ENCODE measurements at places on chromosomes 7 and 10. TPM values are rescaled to one million over a fixed set of nuclear protein-coding genes. Genes with fewer than 3 reads are reported as not detected.

The BLVRA gene
- total RNA-seq: 44.8 TPM

The OR6B1 gene
- total RNA-seq: not detected

The WDR37 gene
- total RNA-seq: 28.2 TPM

The TMEM26 gene
- total RNA-seq: 0.30 TPM

The DLX6 gene
- not detected for total RNA-seq

The NAT16 gene
- not detected for total RNA-seq

The GJD4 gene
- total RNA-seq: not detected

DNA sequence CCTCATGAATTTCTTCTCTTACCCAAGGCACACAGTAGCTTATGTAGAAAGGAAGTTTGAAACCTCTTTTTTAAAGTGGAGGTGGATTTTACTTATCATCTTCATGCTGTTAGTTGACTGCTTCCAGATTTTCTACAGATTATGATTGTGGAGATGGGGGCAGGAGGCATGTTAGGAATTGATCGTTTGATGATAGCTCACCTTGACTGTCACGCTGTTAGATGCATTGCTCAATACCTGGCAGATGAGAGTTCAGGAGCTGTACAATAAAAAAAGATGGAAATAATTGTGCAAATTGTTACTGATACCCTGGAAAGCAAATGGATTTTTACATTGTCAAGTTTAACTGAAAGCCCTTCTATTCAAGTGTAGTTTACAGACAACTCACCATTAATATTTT is 340.3 kb downstream of the PLXDC2 start:
- no peaks in the 10 kb centered on the region for H3K4me1 ChIP-seq
- no peak for DNase-seq
- no peaks in the 10 kb centered on the region for H3K36me3 ChIP-seq
- no peaks in the 10 kb centered on the region for H3K27me3 ChIP-seq

DNA sequence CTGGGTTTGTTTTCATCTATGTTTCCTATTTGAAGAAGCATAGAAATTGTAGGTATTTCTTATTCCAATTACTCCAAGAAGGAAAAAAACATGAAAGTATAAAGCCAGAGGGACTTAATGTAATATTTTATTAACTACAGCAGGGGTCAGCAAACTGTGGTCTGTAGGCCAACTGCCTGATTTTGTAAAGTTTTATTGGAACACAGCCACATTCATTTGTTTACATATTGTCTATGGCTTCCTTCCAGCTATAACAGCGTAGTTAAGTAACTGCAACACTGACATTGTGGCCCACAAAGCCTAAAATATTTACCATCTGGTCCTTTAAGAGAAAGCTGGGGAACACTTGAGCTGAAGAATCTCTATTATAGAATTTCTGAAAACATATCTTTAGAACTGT is 306.2 kb downstream of the BICC1 start:
- H3K36me3 ChIP-seq: no peaks in the 10 kb centered on the region
- peaks cover 44% of the 10 kb centered on the region for H3K4me1 ChIP-seq
- H3K27ac ChIP-seq: peak overlapping the region; percentile 65
- no peak for DNase-seq

- no peak for DNase-seq
- H3K4me1 ChIP-seq: peaks cover 60% of the 10 kb centered on the region
- H3K27ac ChIP-seq: peak overlapping the region; percentile 91
- no peaks in the 10 kb centered on the region for H3K36me3 ChIP-seq
- H3K27me3 ChIP-seq: no peaks in the 10 kb centered on the region
Measured at GRCh38 chr7:28107960-28108359, 72.6 kb downstream of the JAZF1 start.

DNA sequence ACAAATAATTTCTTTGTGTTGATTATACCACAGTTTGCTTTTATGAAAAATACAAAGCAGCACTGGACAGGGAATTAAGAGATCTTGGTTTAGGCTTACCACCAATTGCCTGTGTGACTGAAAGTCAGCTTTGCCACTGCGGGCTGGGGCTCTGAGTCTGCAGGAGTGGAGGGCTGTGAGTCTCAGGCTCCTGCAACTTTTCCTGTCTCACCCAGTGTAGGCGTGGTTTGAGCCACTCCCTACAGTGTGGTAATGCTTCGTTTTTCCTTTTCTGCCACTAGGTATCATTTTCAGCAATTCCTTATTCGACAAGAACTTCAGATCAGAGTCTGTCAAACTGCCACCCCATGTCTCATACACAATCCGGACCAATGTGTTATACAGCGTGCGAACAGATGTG is 180.6 kb downstream of the ABCA13 start:
- no peak overlapping the region for H3K4me3 ChIP-seq
- no peaks in the 10 kb centered on the region for H3K4me1 ChIP-seq
- H3K27me3 ChIP-seq: no peaks in the 10 kb centered on the region
- no peaks in the 10 kb centered on the region for H3K36me3 ChIP-seq
- H3K27ac ChIP-seq: no peak overlapping the region
- no peak for DNase-seq

- no peak for DNase-seq
- peaks cover 11% of the 10 kb centered on the region for H3K4me1 ChIP-seq
- H3K27me3 ChIP-seq: peaks cover 38% of the 10 kb centered on the region
- H3K4me3 ChIP-seq: no peak overlapping the region
- no peaks in the 10 kb centered on the region for H3K36me3 ChIP-seq
Measured at GRCh38 chr10:96255549-96256333, 15.6 kb downstream of the BLNK start.

DNA sequence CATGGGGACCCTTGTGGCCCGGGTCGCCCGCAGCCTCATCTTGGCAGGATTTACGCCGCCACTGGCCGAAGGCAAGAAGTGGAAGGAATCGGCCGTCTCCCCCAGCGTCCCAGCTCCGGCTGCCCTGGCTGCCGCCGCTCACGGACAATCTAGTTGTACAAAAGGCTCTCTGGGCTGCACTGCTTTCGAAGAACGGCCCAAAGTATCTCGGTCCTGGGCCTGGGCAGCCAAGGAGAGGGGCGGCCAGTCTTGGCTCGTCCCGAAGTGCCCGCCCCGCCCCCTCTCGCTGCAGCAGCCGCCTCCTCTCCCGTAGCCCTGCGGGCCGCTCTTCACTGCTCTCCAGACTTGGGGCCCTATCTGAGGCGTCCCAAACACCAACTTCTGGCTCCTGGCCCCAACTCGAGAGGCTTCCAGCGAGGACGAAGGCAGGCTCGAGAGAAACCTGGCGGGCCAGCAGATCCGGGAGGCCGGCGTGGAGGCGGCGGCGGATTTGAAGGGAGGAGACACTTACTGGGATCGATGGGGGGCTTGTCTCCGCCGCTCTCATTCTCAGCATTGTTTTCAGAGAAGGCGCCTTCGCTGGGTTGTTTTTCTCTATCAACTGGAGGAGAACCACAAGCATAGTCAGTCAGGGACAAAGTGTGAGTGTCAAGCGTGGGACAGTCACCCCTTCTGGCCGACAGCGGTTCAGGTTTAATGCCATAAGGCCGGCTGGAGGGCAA is 809 bp downstream of the HOXA9 start:
- H3K4me1 ChIP-seq: peaks cover 49% of the 10 kb centered on the region
- H3K4me3 ChIP-seq: peak overlapping the region; percentile 54
- DNase-seq: peak; percentile 14
- peaks cover 100% of the 10 kb centered on the region for H3K27me3 ChIP-seq
- no peaks in the 10 kb centered on the region for H3K36me3 ChIP-seq

GRCh38 chr10:68261132-68261856 is 29.4 kb upstream of the ATOH7 start:
- no peak overlapping the region for H3K4me3 ChIP-seq
- H3K36me3 ChIP-seq: no peaks in the 10 kb centered on the region
- H3K27me3 ChIP-seq: no peaks in the 10 kb centered on the region
- peaks cover 23% of the 10 kb centered on the region for H3K4me1 ChIP-seq
- H3K27ac ChIP-seq: peak overlapping the region; percentile 63

DNA sequence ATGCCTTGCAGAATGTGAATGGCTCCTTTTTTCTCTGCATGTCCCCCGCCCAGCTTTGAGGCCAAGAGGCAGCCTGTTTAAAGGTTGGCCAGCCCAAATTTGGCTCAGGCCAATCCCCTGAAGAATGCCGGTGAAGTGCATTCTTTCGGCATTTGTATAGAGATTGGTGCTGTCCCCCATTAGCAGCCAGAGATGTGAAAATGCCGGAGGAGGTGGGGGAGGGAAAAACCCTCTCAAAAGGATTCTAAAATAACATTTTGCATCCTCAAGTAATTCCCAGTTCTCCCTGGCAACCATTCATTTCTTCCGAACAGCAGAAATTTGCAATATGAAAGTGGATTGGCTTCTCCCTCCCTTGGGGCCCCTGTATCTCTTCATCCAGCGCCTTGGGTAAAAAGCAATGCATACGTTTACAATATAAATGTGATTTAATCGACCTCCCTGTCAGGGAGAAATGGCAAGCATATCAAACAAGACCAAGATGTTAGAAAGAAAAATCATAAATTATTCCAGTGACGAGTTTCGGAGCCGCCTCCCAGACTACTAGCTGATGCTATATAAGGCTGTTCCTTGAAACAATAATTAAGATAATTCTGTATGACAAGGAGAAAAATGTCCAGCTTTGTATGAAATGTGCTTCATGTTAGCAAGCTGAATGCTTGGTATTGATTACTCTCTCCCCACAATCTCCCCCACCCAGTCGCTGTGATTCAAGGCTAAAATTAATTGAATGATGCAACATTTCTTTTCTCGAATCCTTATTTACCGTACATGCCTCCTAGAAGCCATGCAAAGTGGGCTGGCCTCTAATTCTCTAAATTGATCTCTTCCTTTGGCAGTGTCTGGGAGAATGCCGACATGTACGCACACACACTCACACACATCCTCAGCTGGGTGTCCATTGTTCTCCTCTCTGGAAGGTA is 323.7 kb downstream of the RPS24 start:
- no peaks in the 10 kb centered on the region for H3K27me3 ChIP-seq
- peaks cover 8% of the 10 kb centered on the region for H3K4me1 ChIP-seq
- H3K36me3 ChIP-seq: no peaks in the 10 kb centered on the region
- H3K4me3 ChIP-seq: no peak overlapping the region

GRCh38 chr10:348456-348855 is 213.2 kb downstream of the ZMYND11 start:
- no peaks in the 10 kb centered on the region for H3K27me3 ChIP-seq
- peaks cover 61% of the 10 kb centered on the region for H3K36me3 ChIP-seq
- H3K4me1 ChIP-seq: no peaks in the 10 kb centered on the region
- H3K4me3 ChIP-seq: no peak overlapping the region
- no peak for DNase-seq

DNA sequence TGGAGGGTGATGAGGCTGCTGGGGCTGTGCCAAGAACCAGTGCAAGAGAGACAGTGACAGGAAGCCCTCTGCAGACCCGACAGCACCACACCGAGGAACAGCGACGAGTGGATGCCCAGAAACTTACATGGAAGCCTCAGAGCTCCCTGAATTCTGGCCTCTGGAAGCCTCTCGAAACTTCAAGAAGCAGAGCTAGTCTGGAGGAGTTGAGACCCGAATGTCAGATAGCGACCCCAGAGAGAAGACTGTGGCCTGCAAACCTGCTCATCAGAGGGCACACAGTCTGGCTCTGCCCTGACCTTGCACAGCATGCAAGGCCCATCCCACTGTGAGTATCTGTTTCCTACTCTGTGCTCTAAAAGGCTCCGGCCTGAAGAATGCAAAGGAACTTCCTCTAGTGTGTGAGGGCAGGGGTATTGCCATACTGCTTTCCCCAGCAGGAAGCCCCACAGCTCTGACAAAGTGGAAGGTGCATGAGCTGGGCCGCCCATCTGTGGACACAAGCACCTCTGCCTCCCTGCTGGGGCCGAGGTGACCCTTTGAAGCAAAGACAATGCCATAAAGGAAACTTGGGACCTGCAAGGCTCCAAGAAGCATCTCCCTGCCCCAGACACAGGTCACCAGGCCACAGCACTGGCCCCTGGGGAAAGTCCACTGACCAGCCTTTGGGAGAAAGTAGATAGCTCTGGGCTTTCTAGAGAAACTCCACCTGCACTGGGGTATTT is 10.5 kb upstream of the C10orf71 start:
- H3K4me1 ChIP-seq: peaks cover 34% of the 10 kb centered on the region
- H3K36me3 ChIP-seq: no peaks in the 10 kb centered on the region
- H3K4me3 ChIP-seq: no peak overlapping the region
- no peaks in the 10 kb centered on the region for H3K27me3 ChIP-seq
- H3K27ac ChIP-seq: no peak overlapping the region
- DNase-seq: no peak

GRCh38 chr10:111243126-111243525 is 166.3 kb downstream of the ADRA2A start:
- H3K4me1 ChIP-seq: no peaks in the 10 kb centered on the region
- no peak for DNase-seq
- no peak overlapping the region for H3K4me3 ChIP-seq
- H3K36me3 ChIP-seq: no peaks in the 10 kb centered on the region

DNA sequence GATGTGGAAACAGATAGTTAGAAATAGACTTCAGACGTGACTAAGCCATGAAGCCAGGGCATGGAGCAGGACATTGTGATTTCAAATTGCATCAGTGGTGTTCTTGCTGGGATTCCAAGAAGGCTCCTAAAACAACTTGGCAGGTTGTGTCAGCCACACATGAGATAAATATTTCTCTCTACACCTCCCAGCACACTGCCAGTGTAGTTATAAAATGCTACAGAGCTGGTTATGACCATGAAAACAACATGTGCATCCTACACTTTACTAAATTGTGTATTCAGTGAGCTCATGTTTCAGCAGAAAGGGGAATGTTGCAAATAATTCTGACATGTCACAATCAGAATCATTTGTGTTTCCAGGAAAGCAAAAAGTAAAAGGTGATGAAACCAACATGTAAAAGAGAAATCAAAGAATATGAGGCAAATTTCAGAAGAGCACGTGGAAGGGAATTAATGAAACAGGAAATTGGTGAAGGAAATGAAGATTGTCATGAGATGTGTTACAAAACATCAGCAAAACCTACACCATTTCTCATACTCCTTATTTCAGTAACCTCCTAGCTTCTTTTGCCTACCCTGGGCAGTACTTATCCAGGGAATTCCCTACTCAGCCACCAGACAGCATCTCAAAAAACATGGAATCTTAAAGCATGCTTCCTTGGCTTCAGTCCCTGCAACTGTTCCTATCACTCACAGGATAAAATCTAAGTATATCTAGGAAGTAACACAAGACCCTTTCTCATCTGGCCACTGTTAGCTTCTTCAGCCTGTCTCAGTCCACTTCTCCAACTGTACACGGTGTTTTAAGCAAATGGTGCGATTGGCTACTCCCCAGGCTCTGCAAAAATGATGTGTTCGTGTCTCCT is 5.8 kb upstream of the CYP3A7 start:
- H3K36me3 ChIP-seq: peaks cover 16% of the 10 kb centered on the region
- no peak overlapping the region for H3K27ac ChIP-seq
- no peaks in the 10 kb centered on the region for H3K4me1 ChIP-seq
- no peak overlapping the region for H3K4me3 ChIP-seq

- no peak overlapping the region for H3K27ac ChIP-seq
- no peak overlapping the region for H3K4me3 ChIP-seq
- no peak for DNase-seq
- H3K27me3 ChIP-seq: no peaks in the 10 kb centered on the region
- no peaks in the 10 kb centered on the region for H3K36me3 ChIP-seq
Measured at GRCh38 chr7:90739716-90740115, 143.6 kb downstream of the CDK14 start.

GRCh38 chr7:114670676-114671075 is 251.2 kb upstream of the MDFIC start:
- no peak overlapping the region for H3K27ac ChIP-seq
- no peak for DNase-seq
- H3K36me3 ChIP-seq: no peaks in the 10 kb centered on the region

GRCh38 chr7:32293833-32294232 is 196.3 kb downstream of the LSM5 start:
- H3K4me1 ChIP-seq: peaks cover 31% of the 10 kb centered on the region
- no peak overlapping the region for H3K27ac ChIP-seq
- H3K27me3 ChIP-seq: peaks cover 29% of the 10 kb centered on the region
- no peak overlapping the region for H3K4me3 ChIP-seq
- H3K36me3 ChIP-seq: no peaks in the 10 kb centered on the region

GRCh38 chr10:6778992-6779701 is 199.1 kb upstream of the PRKCQ start:
- H3K27me3 ChIP-seq: peaks cover 50% of the 10 kb centered on the region
- DNase-seq: no peak

All from left ventricle myocardium inferior (tissue), 1 donor.